Tracheal epithelial cell (primary cell): ENCODE measurements at places on chromosomes 4 and X. TPM values are rescaled to one million over a fixed set of nuclear protein-coding genes. Genes with fewer than 3 reads are reported as not detected.

Gene CT45A2
- total RNA-seq, result not detected in 2 replicates

Gene SSX4B
- not detected in 2 replicates for total RNA-seq

Gene UCP1
- under 0.01 TPM in 1 of 2 replicates, not detected in the other for total RNA-seq

Gene TEX13B
- total RNA-seq, result not detected in 2 replicates

Gene CNOT6L
- total RNA-seq, result 9.6 and 25.6 TPM in 2 replicates

Gene QRFPR
- 0.24 TPM in 1 of 2 replicates, not detected in the other for total RNA-seq

Gene FRMD7
- total RNA-seq, result not detected in 2 replicates

Gene FMR1NB
- total RNA-seq, result not detected in 2 replicates

Gene CYSLTR1
- 0.21 TPM in 1 of 2 replicates, not detected in the other for total RNA-seq

Gene POLN
- total RNA-seq, result 0.85 and 2.4 TPM in 2 replicates

Gene PPP1R2C
- not detected in 2 replicates for total RNA-seq

Gene CITED1
- total RNA-seq, result 0.48 TPM in 1 of 2 replicates, not detected in the other

Gene NEXMIF
- under 0.01 TPM in 1 of 2 replicates, not detected in the other for total RNA-seq

Gene SLC25A4
- 15.9 and 18.3 TPM in 2 replicates for total RNA-seq

Gene MAOB
- under 0.01 TPM in 2 replicates for total RNA-seq

Gene MSX1
- 0.24 TPM in 1 of 2 replicates, not detected in the other for total RNA-seq

Gene MYOZ2
- not detected in 2 replicates for total RNA-seq

Gene MAGEA6
- total RNA-seq, result not detected in 2 replicates
